T-helper 17 cell (primary cell): ENCODE measurements at places on chromosomes 1 and 21. TPM values are rescaled to one million over a fixed set of nuclear protein-coding genes. Genes with fewer than 3 reads are reported as not detected.

ADGRB2 gene
- 1.0 TPM for total RNA-seq

FCGR1A gene
- not detected for total RNA-seq

MSH4 gene
- total RNA-seq = 0.27 TPM

ATXN7L2 gene
- total RNA-seq = 16.0 TPM

GBP4 gene
- 34.1 TPM for total RNA-seq

HSPA6 gene
- 0.27 TPM for total RNA-seq

RAP1GAP gene
- total RNA-seq = 0.42 TPM

GRCh38 chr1:62744611-62745577, 39.0 kb upstream of the ATG4C start:
- DNase-seq = no peak
- H3K27me3 ChIP-seq = peaks cover 19% of the 10 kb centered on the region
- peaks cover 3% of the 10 kb centered on the region for H3K4me1 ChIP-seq
- H3K27ac ChIP-seq = no peak overlapping the region
- no peak overlapping the region for H3K4me3 ChIP-seq
- H3K36me3 ChIP-seq = no peaks in the 10 kb centered on the region

GRCh38 chr1:48069662-48070395, 72.6 kb upstream of the TRABD2B start:
- H3K4me1 ChIP-seq = no peaks in the 10 kb centered on the region
- H3K27ac ChIP-seq = no peak overlapping the region
- no peak for DNase-seq
- peaks cover 12% of the 10 kb centered on the region for H3K27me3 ChIP-seq

GRCh38 chr1:100397681-100398080, 45.4 kb downstream of the CDC14A start:
- peak overlapping the region; percentile 88 for H3K27ac ChIP-seq
- H3K4me1 ChIP-seq = peaks cover 64% of the 10 kb centered on the region
- peak overlapping the region; percentile 84 for H3K4me3 ChIP-seq

DNA sequence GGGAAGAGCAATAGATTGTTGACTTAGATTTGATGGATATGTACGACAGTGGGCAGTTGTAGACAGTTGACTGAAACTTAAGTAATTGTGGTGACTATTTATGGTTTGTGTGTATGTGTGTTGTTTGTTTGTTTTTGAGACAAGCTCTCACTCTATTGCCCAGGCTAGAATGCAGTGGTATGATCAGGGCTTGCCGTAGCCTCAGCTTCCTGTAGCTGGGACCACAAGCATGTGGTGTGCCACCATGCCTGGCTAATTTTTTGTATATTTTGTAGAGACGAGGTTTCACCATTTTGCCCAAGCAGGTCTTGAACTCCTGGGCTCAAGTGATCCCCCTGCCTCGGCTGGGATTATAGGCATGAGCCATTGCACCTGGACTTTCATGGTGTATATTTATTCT, 9.8 kb downstream of the SDHC start:
- no peak overlapping the region for H3K27ac ChIP-seq
- peaks cover 2% of the 10 kb centered on the region for H3K36me3 ChIP-seq
- DNase-seq = no peak

- no peak for DNase-seq
- peaks cover 6% of the 10 kb centered on the region for H3K4me1 ChIP-seq
- no peak overlapping the region for H3K27ac ChIP-seq
- H3K27me3 ChIP-seq = peaks cover 26% of the 10 kb centered on the region
- no peaks in the 10 kb centered on the region for H3K36me3 ChIP-seq
- H3K4me3 ChIP-seq = no peak overlapping the region
Observed at GRCh38 chr1:182666706-182667105, 17.7 kb downstream of the RGS8 start.

- no peaks in the 10 kb centered on the region for H3K36me3 ChIP-seq
- H3K27ac ChIP-seq = no peak overlapping the region
- no peak for DNase-seq
- H3K27me3 ChIP-seq = peaks cover 24% of the 10 kb centered on the region
- H3K4me1 ChIP-seq = no peaks in the 10 kb centered on the region
Observed at GRCh38 chr1:119687434-119688079, 24.2 kb upstream of the PHGDH start.

GRCh38 chr1:184823080-184823479, 68.4 kb upstream of the EDEM3 start:
- peak overlapping the region; percentile 71 for H3K27ac ChIP-seq
- peaks cover 15% of the 10 kb centered on the region for H3K36me3 ChIP-seq
- no peak for DNase-seq
- H3K4me1 ChIP-seq = peaks cover 10% of the 10 kb centered on the region
- no peaks in the 10 kb centered on the region for H3K27me3 ChIP-seq

DNA sequence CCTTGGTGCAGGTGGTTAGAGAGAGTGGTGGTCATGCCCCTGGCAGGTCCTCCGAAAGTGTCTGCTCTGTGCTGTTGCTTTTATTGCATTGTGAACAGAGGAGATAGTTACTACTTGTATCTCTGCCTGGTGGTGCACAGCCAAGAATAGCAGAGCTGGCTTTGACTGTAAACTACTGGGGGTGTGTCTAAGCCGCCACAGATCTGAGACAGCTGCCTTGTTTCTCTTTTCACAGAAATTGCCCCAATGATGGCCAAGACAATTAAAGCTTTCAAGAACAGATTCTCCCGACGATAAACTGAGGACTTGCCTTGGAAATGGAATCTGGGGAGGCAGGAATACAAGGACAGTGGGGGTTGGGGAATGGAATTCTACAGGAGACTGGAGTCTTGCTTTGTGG, 16.0 kb downstream of the ELOA start:
- DNase-seq = no peak
- no peaks in the 10 kb centered on the region for H3K27me3 ChIP-seq
- no peak overlapping the region for H3K4me3 ChIP-seq
- H3K36me3 ChIP-seq = peaks cover 4% of the 10 kb centered on the region
- H3K4me1 ChIP-seq = peaks cover 6% of the 10 kb centered on the region

GRCh38 chr1:30764939-30765555, 7.5 kb upstream of the LAPTM5 start:
- no peaks in the 10 kb centered on the region for H3K27me3 ChIP-seq
- no peaks in the 10 kb centered on the region for H3K36me3 ChIP-seq
- H3K27ac ChIP-seq = no peak overlapping the region
- H3K4me3 ChIP-seq = no peak overlapping the region

GRCh38 chr1:41496080-41497055, 11.9 kb upstream of the EDN2 start:
- H3K4me3 ChIP-seq = no peak overlapping the region
- H3K27me3 ChIP-seq = peaks cover 22% of the 10 kb centered on the region
- no peak overlapping the region for H3K27ac ChIP-seq
- H3K36me3 ChIP-seq = no peaks in the 10 kb centered on the region

GRCh38 chr1:64981601-64982533, 15.5 kb upstream of the JAK1 start:
- no peak overlapping the region for H3K4me3 ChIP-seq
- no peak for DNase-seq
- no peaks in the 10 kb centered on the region for H3K27me3 ChIP-seq
- H3K4me1 ChIP-seq = peaks cover 5% of the 10 kb centered on the region

DNA sequence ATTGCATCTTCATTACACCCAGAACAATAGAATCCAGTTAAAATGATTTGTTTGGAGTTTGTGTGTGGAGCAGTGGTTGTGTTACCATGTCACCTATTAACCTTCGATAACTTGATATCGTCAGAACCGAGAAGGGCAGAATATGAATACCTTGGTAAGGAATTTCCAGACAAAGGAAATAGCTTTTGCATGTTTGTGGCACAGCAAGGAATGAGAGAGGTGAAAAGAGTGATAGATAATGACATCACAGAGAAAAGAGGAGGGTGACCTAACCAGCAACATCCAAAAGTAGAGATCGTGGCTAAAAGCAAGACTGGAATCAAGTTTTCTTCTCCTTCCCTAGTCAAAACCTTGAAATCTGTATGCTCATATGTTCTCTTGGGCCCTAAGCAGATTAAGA, 244.6 kb upstream of the NEGR1 start:
- DNase-seq = no peak
- no peak overlapping the region for H3K27ac ChIP-seq
- no peaks in the 10 kb centered on the region for H3K27me3 ChIP-seq
- H3K4me1 ChIP-seq = no peaks in the 10 kb centered on the region
- no peaks in the 10 kb centered on the region for H3K36me3 ChIP-seq

GRCh38 chr1:12049616-12050015, 13.5 kb upstream of the TNFRSF8 start:
- no peak for DNase-seq
- no peaks in the 10 kb centered on the region for H3K36me3 ChIP-seq
- H3K4me1 ChIP-seq = peaks cover 8% of the 10 kb centered on the region
- peaks cover 9% of the 10 kb centered on the region for H3K27me3 ChIP-seq

DNA sequence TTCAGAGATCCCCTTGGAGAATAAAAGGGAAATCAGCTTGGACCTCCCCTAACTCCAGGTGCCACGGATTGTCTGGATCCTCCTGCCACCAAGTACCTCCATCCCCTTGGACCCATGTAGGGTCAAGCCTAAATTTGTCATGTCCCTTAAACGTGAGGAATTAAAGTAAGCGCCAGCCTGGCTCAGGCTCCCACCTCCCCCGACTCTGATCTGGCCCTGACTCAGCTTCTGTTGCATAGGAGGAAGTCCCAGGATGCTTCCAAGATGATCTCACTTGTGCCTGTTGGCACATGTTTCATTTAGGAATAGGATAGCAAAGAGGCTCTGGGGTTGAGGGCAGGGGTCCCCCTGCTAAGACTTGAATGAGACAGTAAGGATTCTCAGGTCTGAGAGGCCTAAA, 231.9 kb upstream of the JUN start:
- no peak overlapping the region for H3K27ac ChIP-seq
- peaks cover 15% of the 10 kb centered on the region for H3K27me3 ChIP-seq
- DNase-seq = no peak
- peaks cover 2% of the 10 kb centered on the region for H3K36me3 ChIP-seq
- H3K4me3 ChIP-seq = no peak overlapping the region

DNA sequence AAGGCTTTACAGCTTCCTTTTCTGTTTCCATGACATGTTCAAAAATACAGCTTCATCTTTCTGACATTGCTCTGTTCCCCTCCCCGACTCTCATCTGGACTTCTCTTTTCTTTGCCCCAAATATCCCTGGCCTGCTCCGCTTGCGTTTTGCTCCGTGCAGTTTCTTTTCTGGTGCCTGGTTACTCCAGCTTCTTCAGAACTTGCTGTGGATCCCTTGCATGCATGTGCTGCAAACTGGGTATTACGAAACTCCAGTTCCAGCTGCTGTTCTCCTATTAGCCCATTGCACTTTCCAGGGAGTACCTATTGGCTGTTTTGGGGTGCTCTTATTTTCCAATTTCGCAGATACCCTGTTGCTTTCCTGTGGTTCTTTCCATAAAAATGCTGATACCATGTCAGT, 9.9 kb upstream of the NDC1 start:
- H3K27ac ChIP-seq = no peak overlapping the region
- H3K36me3 ChIP-seq = peaks cover 10% of the 10 kb centered on the region
- no peak overlapping the region for H3K4me3 ChIP-seq
- DNase-seq = no peak
